ENCODE measurements at places on chromosomes 3 and 15.

- DNase-seq: peak; percentile 54
These were observed 655.0 kb downstream of the EPHA3 start for GRCh38 chr3:89762405-89762804.

- DNase-seq: no peak
These were observed 67.0 kb upstream of the ABHD2 start for GRCh38 chr15:89021224-89021623.

- no peak for DNase-seq
These were observed 169.7 kb upstream of the AGTR1 start for GRCh38 chr3:148528024-148528423.

DNA sequence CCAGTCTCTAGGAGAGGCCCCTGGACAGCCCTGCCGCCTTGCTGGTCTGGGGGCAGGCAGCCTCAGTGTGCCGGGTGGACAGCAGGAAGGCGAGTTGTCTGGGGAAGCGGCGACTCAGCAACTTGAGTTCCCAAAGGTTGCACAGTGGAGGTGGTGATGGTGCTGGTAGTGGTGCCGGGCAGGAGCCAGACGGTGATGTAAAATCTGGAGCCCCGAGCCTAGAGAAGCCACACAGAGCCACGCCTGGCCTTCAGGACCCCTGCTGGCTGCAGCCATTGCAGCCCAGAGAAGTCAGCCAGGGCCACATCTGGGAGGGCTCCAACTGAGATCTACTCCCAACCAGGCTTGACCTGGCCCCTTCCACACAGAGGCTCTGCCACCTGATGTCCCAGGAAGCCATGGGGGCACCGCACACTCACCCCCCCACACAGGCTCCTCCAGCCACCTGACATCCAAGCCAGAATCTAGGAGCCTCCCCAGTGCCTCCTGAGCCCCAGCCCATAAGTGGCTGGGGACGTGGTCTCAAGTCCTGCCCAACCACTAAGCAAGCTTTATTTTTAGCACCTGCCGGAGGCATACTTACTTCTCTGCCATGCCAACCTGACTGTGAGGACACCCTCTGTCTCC, 8.8 kb downstream of the C3orf22 start:
- no peak for DNase-seq
